Stimulated activated CD4-positive, alpha-beta T cell treated with anti-CD3 and anti-CD28 coated beads, Interleukin-12 subunit alpha, Interleukin-12 subunit beta, amount 100 ng/mL, for 48 hours (primary cell): ENCODE measurements at places on chromosomes 11 and 22.

GRCh38 chr11:118240999-118241763, 11.0 kb downstream of the MPZL3 start:
- peak; percentile 61 for DNase-seq

DNA sequence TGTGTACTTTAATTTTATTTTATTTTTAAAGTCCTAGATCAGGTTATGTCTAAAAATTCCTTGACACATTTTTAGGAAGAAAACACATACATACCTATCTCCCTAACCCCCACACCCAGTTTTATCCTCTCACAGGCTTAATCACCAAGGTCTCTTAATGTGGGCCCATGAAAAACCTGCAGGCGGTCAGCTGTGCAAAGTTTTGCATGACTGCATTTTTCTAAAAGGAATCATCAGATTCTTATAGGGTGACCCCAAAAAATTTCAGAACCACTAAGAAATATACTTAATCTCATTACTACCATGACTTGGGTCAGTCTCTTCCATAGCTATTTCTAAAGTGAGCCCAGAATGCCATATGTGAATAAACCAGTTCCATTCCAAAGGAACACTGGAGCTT, 19.8 kb downstream of the SAA1 start:
- DNase-seq, result no peak

DNA sequence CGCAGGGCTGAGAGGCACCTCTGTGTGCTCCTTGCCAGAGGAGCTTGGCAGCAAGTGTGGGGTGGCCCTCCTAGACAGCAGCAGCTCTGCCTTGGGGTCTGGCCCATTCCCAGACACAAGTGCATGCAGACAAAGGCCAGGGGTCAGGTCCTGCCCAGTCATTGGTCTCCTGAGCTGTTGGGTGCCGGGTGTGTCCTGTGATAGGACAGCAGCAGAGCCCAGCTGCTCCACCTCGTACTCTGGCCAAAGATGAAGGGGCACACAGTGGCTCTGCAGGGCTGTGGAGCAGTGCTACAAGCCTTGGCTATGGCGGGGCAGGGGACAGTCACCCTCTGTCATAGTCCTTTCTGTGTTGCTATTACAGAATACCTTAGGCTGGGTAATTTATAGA, 17.3 kb upstream of the OSBPL5 start:
- DNase-seq, result no peak

DNA sequence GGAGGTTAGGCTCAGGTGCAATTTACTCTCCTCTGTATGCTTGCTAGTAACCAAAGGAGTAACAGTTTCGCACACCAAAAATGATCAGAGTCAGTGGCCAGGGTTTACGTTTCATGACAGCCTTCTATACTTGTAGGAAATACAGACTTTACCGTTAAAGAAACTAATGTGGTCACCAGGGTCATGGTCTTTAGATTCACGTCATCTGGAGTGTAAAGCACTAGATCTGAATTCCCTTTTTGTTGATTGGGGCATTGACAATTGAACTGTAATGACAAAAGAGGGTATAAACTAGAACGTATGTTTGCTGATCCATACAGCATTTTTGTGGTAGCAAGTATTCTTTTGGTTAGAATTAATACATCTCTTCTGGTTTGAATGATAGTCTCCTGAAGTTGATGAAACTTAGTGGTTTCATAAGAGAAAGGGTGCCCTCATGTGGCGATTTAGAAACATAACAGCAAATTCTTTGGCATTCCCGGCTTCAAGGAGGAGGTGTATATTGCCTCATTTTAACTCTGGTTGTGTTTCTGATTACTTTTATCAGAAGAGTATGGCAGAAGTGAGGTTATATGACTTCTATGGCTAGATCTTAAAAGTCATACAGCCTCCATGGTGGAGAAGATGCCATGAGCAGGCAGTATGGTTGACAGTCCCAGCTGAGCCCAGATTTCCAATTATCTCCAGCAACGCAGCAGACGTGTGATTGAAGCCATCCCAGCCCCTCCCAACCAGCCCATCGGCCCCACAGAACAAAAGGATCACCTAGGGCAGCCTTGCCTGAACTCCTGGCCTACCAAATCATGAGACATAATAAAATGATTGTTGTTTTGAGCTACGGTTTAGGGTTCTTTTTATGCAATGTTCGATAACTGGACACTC, 35.1 kb downstream of the MMP7 start:
- DNase-seq, result peak; percentile 57

GRCh38 chr11:112841729-112842128, 119.5 kb upstream of the NCAM1 start:
- DNase-seq, result no peak

DNA sequence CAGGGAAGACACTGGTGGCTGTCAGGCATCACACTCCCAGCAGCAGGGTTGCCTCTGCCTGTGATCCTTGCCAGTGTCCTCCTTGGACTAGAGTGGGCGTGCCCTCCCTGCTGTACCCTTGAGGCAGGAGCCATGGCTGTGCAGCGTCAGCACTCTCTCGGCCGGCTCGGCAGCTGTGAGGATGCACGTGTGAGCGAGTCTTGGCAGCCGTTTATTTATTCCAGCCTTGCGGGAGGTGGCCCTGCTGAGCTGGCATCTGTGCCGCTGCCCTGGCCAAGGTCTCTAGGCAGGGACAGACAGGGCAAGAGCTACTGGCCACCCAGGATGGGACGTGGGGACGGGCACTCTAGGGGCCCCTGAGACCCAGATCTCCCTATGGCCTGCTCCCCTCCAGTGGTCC, 33.9 kb downstream of the TSPAN4 start:
- DNase-seq, result no peak

DNA sequence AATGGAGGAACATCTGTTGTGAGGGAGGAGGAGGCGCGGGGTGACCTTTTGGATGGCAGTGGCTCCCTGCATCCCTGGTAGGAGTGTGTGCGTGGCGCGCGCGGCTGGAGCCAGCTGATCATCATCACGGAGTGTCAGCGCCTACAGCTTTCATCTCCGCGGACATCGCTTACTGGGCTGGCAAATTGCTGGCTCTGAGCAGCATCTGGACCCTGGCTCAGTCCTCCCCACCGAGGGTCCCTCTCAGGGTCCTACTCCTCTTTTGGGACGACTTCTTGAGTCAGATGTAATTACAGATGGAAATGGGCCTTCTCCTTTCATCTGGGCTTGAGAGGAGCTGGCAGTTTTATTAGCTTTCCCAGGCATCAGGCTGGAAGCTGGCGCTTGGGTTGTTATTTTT, 85.3 kb downstream of the CACNA1I start:
- no peak for DNase-seq

GRCh38 chr22:23240639-23241389, 60.5 kb downstream of the BCR start:
- no peak for DNase-seq

DNA sequence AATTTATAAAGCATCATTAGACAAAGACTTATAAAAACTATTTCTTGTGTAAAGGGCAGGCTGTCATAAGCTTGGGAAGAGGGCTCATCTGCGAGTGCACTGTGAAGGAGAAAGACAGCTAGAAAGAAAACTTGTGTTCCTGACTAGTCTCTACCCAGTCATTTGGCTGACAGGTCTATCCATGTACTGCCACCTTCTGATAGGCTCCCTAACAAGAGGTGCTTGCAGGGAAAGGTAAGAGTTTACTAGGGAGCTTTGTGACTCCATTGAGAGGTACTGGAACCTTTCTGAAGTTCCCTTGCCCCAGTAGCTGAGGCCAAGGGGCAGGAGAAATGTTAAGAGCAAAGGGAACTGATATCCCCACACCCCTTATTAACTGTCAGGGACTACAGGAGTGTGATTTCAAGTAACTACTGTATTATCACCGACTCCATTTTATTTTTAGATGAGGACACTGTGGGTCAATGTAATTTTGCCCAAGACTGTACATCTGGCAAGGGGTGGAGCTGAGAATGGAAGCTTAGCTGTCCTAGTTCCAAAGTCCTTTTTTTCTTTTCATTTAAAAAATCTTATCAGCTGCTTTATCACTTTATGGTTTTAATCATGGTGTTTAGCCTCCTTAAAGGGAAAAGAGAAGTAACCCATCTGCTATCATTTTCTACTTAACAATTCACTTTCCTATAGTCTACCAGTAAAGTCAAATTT, 129.4 kb downstream of the ARHGAP20 start:
- no peak for DNase-seq

DNA sequence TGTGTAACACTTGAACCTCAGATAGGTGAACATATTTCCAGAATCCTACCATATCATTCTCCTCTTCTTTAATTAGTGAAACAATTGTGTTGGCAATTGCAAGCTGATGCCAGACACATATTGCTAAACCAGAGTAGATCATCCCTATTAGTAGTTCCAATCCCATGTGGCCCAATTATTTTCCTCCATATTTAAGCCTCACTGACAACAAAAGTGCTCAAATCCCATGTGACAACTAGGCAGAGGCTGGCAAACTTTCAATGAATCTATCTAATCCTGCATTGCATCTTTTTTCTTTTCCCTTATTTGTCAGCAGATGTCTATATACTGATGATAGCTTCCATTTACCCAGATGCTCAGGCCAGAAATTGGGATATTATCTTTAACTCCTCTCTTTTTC, 90.4 kb downstream of the GRIA4 start:
- no peak for DNase-seq

DNA sequence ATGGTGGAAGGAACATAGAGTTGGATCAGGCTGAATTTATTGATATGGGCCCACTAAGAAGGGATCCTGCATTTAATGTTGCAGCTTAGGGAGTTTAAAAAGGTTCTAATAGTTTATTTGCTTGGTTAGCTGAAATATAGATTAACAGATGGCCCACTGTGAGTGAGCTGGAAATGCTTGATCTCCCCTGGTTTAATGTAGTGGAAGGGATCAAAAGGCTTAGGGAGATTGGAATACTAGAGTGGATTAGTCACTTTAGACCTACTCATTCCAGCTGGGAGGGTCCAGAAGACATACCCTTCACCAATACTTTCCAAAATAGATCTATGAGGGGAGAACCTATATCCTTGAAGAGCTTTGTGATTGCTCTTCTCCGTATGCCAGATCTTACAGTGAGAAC, 130.1 kb upstream of the ZC3H12C start:
- no peak for DNase-seq

DNA sequence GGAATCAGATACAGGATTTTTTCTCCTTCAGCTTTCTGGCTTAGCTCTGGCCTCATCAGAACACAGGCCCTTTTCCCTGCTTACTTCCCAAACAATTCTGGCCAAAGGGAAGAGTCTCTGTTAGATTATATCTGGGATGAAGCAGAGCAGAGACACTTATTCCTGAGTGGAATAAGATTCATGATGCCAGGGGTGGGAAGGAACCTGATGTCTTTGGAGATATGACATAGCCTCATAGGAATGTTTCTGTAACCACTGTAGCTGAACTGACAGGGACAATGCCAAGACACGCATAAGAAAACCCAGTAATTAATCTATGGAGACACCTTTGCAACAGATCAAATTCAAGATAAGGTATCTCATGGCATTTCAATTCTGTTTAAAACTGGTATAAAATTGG, 177.1 kb upstream of the RAG2 start:
- DNase-seq, result no peak

DNA sequence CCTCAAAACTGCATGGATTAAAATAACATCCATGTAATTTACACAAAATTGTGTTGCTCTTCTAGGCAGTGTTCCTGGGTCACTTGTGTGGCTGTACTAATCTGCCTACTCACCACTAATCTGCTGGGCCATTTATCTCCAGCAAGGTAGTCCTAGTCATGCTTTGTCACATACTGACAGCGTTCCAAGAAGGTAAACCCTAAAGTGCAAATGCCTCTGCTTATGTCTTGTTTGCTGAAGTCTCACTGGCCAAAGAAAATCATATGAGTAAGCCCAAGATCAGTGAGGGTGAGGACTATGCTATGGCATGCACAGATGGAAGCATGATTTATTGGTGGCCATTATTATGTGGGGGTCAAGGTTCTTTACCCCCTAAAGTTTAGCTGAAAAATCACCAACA, 630.2 kb upstream of the LUZP2 start:
- no peak for DNase-seq

DNA sequence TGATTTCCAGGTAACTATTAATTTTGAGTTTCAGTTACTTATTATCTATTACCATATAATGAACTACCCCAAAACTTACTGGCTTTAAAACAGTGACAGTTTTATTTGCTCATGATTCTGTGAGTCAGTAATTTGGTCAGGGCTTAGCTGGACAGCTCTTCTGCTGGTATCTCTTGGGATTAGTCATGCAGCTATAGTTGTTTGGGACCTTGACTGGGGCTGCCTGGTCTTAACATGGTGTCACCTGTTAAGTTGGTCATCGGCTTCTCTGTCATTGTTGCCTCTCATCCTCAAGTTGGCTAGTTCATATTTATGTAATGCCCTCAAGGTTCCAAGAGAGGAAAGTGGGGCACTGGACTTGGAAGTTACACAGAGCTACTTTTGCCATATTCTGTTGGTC, 177.5 kb downstream of the TMEM135 start:
- no peak for DNase-seq

DNA sequence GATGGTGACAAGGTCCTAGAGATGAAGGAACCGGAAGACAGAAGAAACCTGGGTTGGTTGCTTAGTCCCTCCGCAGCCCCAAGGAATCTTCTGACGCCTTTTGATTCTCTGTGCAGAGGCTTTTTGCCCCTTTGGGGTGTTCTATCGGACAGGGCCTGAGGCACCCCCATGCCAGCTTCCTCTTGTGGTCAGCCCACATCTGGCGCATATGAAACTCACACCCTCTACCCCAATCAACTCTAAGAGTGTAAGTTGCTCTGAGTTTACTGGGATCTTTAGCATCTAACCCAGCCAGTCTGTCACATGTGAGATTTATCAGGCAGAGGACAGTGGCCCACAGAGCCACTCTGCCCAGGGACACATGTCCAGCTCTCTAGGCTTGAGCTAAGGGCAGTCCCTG, 17.4 kb downstream of the RASD2 start:
- no peak for DNase-seq

DNA sequence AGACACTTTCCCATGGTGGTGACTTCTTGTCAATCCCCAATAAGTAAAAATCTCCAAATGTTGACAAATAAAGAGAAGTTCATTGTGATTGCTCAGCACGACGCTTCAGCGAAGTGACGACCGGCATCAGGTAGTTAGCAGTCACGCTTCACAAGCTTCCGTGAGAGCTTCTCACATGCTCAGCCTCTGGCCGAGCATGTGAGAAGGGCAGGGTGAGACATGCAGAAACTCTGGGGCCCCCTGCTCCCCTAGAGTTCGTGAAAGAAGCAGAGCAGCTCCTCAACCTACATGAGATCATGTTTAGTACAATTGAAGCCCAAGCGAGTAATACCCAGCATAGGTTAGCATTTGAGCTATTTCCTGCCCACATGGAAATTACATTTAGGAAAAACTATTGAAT, 4.4 kb upstream of the C11orf16 start:
- DNase-seq, result no peak

DNA sequence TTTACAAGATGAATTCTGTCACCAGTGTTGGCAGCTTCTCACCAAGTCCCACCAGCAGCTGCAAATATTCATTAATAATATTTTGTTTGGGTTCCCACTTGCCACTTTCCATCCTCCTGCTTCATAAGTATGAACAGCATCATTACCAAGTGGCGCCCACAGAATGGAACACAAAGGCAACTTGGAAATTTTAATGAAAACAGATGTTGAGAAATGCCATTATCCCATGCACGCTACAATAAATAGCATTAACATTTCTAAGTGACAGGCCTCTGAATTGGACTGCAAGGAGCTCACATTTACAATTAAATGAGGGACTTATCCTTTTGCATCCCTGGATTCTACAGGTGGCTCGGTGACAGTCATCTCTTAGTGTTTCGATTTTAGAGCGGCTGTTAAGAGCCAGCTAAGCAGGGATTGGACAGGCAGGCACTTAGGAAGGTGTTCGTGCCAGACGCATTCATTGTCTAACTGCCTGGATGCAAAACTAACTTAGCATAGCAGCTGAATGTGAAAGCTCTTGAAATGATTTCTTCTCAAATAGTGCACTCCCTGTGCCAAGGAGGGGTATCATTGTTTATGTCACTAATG, 170.3 kb downstream of the KIRREL3 start:
- DNase-seq, result no peak

- DNase-seq, result no peak
Measured at GRCh38 chr11:79352349-79352703, 88.5 kb downstream of the TENM4 start.
